ENCODE measurements at places on chromosomes 16 and 17. TPM values are rescaled to one million over a fixed set of nuclear protein-coding genes. Genes with fewer than 3 reads are reported as not detected.

Gene PSMC3IP
- polyA plus RNA-seq = 5.1 TPM

Gene ESRP2
- 0.01 TPM for polyA plus RNA-seq

- DNase-seq = no peak
These were observed 639.8 kb upstream of the RBFOX1 start for GRCh38 chr16:6692874-6693273.

GRCh38 chr17:48577946-48578615 is at the start of gene HOXB4:
TSS of gene HOXB4 (minus strand) at chr17:48578350. CDS start at chr17:48578319, 31 bp downstream.
- no peak for DNase-seq

Gene TK2
- polyA plus RNA-seq = 34.2 TPM

- DNase-seq = no peak
These were observed 1.3 kb downstream of the THRA start for GRCh38 chr17:40063901-40064531.

DNA sequence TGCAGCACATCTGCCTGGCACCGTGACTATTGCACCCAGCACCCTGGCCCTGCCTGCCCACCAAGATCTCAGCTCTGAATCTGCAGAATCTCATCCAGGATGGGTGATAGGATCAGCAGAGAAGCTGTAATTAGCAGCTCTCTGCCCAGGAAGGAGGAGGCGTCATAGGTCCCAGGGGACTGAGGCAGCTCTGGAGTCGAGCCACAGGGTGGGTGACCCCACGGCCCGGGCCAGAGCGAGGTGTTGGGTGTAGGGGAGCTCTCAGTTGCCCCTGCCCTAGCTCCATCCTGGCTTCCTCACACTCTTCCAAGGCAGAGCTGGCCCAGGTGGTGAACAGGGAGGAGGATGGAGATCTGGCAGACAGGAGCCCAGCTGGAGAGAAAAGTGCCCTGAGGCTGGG is 18.2 kb upstream of the FAM83G start:
- DNase-seq = no peak

DNA sequence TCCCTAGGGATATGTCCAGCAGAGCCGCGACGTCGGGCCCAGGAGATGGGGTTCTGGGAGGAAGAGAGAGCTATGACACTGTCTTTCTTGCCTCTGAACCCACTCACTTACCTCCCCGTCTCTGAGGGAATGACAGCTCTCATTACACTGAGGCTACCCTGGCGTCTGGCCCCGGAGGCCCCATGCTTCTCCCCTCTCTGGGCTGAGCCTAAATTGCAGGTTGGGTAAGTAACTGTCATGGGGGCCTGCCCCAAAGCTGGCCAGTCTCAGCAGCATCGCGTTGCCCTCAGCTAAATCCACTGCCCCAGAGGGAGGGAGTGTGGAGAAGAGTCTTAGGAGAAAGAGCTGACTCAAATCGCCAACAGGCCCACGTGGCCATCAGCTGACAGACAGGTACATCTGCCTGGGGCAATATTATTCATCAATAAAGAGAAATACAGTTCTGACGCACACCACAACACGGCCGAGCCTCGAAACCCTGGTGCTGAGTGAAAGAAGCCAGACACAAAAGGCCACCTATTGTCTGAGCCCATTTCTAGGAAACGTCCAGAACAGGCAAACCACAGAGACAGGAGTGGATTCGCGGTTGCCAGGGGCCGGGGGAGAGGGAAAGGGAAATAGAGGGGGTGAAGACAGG is 156.4 kb downstream of the C16orf95 start:
- DNase-seq = no peak

GRCh38 chr17:48215583-48216139 is 108.1 kb downstream of the SNX11 start:
- DNase-seq = no peak

DNA sequence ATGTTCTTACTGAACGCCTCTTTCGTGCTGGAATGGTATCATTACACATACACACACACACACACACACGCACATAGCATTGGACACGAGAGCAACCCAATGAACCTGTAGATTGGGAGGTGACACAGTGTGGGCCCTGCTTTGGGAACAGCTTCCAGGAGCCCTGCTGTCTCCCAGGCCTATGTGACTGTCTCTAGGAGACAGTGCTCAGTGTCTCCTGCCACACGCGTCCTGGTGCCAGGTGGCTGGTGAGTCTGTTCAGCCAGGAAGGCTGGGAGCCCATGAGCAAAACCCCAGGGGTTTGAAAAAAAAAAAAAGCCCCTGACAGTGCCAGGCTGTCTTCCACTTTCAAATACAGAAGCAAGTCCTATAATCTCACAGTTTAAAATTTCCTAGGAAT is 2.4 kb upstream of the SPOP start:
- DNase-seq = no peak

DNA sequence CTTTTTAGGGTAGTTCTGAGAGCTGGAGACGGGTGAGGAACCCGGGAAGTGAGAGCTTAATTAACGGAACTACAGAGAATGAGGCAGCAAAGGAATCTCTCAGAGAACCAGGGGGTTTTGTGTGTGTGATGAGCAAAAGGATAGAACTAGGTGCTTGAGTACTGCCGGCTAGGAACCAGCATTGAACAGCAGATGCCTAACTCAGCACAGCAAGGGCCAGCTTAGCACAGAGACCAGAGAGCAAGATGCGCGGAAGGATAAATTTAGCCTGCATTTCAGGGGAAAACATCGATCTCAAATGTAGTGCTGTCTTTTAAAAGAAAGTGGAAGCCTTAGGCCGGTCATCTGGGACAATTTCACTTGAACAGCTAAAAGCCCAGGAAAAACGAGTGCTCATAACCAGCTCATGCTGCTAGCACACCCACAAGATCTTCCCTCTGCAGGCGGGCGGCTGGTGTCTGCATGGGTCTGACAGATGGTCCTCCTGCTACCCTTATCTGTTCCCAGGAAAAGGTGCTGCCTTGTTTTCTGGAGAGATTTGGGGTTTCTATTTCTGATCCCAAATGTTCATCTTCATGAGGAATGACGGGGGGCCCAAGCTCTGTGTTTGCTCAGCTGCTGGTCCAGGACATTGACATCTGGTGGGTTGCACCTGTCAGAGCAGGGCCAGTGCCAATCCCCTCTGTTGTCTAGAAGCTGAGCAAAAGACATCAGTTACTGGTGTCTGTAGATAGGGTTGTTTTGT is 103.9 kb downstream of the SOCS1 start:
- no peak for DNase-seq

All from AG04450 (cell line).